ENCODE measurements at places on chromosomes 11 and 22.

DNA sequence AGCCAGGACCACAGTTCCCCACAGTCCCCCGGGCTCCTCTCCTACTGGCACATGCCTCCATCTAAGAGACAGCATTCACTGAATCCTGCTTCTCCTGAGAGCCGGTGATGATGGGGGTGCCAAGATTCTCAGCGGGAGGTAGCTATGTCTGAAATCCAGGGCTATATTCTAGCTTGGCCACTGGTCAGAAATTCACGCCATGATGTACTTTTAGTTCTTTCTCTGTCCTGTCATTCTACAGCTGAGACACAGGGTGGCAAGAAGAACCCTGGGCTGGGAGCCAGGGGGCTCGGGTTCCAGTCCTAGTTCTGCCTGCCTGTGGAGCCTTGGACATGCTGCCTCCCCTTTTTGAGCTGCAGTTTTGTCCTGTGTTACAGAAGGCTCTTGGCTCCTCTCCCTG, 59.2 kb upstream of the PHOX2A start:
- DNase-seq, result no peak

DNA sequence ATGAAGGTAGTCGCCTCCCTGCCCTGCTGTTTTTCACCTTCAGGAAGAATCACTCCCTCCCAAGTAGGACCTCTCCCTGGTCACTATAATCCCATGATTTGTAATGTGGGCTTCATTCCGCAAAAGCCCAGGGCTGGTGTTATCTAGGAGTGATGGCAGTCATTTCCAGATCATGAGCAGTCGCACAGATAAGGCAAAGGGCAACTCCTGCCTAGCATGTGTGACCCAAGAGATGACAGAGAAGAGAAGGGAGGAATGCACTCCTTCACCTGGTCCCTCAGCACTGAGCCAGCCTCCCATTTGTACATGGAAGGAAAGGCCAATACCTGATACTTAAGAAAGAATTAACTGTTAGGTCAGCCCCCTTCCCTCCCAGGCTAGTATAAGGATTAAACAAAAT, 102.9 kb downstream of the RPL27A start:
- DNase-seq, result no peak

DNA sequence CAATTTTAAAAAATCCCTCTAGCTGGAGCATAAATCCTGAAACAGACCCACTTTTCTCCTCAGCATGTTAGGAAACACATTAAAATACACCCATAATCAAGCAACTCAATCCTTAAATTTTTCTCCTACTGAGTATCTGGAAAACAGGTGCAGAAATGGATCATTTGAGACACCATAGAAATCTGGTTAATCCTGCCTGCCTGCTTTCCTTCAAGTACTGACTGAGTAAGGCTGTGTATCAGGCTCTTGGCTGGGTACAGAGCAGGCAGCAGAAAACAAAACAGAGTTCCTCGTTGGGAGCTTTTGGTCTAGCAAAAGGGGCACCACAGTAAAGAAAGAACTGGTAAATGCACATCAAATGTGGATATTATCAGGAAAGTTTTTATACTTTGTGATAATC, 1.9 kb downstream of the KCNQ1OT1 start:
- DNase-seq, result no peak

- DNase-seq, result no peak
These were observed at the start of gene SORL1-AS1 for GRCh38 chr11:121452609-121453150. SORL1-AS1 (minus strand) TSS chr11:121452967.

- no peak for DNase-seq
These were observed 49.9 kb upstream of the CD5 start for GRCh38 chr11:61052182-61052972.

DNA sequence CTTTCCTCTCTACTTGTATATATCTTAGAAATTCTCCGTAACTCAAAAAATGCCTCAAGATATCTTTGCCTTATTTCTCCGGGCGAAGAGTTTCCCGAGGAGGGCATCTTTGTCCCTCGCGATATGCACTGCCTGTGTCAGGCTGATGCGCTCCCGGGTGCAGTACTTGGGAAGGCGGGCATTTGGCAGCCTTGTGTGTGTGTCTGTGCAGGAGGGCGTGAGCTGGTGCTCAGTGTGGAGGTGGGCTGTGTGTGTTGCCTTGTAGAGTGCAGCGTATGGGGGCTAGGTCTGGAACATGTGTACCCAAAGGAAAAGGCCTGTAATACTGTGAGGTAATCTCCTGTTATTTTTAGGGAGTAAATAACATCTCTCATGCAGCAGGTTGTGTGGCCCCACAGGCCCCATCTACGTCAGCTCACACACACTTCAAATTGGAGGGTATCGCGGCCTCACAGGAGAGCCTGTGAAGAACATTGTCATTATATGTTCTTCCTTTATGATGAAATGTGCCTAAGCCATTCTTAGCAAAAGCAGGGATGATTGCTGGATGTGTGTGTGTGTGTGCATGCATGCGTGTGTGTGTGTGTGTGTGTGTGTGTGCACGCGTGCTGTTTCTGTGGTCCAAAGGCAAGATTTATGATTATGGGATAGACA, 77.5 kb downstream of the KCNJ1 start:
- DNase-seq, result no peak

GRCh38 chr11:93288767-93289166, 41.8 kb upstream of the DEUP1 start:
- no peak for DNase-seq

- DNase-seq, result no peak
These were observed 2.9 kb upstream of the KIRREL3 start for GRCh38 chr11:127003260-127003981.

DNA sequence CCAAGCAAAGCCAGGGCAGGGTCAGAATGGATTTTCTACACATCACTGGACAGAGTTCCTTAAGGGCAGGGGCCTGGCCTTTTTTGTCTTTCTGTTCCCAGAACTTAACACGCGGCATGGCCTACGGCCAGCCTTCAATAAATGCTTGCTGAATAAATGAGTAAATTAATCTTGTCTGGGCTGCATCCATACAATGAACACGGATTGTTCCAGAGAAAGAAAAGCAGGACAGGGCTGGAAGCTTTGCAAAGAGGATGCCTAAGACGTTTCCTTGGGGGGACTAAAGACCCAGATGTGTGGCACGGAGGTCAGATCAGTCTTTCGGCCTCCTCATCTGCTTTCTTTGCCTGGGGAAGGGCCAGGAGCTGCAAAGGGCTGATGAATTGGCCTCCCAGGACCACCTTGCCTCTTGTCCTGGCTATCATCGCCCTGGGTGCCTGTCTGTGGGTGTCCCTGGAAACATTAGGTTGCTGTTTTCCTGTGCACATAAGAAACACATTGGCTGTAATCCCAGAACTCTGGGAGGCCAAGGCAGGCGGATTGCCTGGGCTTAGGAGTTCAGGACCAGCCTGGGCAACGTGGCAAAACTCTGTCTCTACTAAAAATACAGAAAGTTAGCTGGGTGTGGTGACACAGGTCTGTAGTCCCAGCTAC, 20.8 kb upstream of the RFPL3 start:
- DNase-seq, result no peak

DNA sequence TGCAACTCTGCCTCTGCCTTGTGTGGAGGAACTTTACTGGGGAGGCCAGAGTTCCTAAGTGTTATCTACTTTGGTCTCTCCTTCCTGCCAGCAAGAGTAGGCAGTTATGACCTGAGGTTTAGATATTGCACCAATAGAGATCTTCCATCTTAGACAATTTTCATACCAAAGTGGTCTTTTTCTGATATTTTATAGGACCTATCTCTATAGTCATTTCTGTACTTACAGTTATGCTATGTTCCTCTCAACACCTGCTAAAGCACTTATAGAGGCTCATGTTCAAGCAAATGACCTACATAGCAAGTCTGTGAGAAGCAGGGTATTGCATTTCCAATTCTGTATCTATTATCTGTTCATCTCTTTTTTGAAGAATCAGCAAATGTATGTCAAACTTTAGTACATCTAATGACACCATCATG, 80.8 kb downstream of the HORMAD2 start:
- DNase-seq, result no peak

- no peak for DNase-seq
These were observed 174.7 kb upstream of the NAV2 start for GRCh38 chr11:19537803-19538453.

DNA sequence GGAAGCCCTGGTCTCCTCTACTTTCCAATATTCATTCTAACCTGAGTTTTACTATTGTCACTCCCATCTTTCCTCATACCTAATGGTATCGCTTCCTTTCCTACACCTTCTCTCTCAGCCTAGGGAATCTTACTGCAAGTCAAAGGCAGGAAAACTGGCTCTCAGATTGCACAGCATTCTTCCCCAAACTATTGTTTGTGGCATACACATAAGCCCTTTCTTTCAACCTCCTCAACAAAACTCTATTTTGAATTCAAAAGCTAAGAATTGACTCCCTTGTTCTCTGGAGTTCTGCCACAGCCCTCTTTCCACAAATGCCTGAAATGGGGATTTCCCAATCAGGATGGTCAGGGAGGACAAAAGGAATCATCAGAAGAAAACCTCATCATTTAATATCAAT, 181.5 kb downstream of the FAM76B start:
- DNase-seq, result no peak

DNA sequence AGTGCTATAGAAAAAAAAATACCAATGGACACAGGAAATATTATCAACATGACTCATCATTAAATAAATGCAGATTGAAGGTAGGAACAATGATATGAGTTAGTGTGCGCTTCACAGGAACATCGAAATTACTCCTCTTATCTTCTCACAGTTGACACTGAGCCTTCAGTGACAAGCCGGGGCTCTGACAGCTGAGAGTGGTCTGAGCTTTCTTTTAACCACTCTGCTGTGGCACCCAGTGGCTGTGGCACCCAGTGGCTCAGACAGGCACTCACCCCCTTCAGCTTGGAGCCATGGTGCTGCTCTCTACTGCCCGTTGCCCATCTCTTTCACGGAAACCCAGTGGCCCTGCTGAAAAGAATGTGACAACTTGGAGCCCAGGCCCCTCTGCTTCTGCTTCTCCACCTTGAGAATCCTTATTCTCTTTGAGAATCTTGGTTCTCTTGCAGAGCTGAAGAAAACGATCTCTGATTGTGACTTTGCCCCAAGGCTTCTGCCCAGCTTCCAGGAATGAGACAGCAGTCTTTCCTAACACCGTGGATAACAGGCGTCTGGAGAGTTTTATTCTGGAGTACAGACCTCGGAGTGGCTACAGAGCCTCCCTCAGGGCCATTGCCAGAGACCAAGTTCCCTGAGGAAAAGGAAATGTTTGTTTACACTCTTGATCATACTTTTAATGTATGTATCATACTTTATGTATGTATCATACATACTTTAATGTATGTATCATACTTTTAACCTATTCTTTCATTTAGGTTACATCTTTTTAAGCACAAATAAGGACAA, 37.1 kb upstream of the OR8B8 start:
- no peak for DNase-seq

DNA sequence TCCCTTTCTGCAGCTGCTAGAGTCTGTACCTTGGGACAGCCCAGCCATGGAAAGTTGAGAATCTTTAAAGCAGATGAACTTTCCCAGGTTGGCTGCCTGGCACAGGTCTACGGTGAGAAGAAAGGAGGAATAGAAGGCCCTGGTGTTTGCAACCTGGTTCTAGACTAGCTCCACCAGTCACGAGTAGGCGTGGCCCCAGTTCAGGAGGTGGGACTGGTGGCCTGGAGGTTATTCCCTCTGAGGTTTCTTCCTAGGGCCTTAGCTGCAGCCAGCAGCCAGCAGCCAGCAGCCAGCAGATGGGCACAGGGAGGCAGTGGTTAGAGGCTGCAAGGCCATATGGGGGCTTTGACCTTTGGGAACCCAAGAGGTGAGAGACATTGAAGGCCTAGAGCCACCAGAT, 40.9 kb downstream of the PRDM11 start:
- DNase-seq, result no peak

GRCh38 chr11:108218912-108219783, 3.3 kb downstream of the NPAT start:
- no peak for DNase-seq

DNA sequence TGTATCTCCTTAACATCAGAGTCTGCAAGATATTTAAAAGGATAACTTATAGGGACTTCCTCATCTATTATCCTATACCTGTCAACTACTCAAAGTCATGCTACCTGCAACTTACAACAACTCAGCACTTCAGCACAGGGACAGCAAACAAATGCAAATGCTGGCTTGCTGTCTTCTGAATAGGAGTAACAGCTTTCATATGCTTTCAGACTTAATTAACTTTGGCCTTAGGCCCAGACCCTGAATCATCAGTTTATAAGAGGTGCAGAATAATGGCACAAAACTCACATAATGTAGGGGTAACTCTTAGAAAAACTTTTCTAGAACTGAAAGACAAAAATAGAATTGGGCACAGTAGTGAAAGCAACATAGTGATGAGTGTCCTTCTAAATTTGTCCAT, 953.4 kb downstream of the DLG2 start:
- DNase-seq, result no peak

GRCh38 chr22:27199354-27199753, 542.0 kb downstream of the MIAT start:
- no peak for DNase-seq

DNA sequence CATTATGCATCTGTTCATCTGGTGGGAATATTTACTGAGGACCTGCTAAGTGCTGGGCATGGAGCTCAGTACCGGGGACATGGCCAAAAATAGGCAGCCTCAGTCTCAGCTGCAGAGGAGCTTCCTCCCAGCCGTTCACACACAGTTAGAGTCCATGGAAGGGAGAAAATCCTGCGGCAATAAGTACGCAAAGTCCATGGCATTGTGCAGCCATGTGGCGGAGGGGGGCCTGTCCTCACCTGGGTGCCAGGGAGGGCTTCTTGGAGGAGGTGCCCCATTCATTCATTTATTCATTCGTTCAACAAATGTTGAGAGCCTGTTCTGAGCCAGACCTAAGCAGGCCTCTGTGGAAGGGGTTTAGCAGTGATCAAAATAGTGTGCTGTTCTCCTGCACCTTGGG, 59.3 kb upstream of the ANO1 start:
- no peak for DNase-seq

GRCh38 chr22:48359613-48359965, 1468.1 kb downstream of the BRD1 start:
- no peak for DNase-seq

DNA sequence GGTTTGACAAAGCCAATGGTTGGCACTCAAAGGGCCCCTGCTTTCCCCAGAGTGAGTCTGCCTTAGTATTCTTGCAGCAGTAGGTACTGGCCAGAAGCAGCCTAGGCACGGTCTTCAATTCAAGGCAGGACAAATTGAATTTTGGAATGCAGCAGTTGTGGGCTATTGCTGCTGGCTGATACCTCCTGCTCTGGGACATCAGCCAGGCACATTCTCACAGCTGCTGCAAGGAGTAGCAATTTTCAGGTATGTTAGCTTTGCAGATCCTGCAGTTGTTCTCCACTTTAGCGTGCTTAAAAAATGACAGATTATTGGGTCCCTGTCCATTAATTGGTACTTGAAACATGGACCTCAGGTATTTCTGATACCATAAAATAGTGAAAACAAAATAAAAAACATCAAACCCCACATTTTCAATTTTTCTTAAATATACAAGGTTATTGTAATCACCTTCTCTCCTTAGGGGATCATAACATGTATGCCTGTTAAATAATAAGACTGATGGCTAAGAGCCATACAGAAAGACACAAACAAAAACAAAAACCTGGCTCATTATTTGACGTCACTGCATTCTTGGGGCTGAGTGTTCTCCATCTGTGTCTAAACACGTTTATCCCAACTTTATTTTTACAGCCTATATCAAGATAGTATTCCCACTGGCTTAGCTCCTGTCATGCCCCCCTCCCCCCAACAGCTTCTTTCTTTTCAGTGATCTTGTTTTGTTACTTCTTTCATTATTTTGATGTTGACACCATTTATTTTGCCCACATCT, 85.1 kb upstream of the CARD18 start:
- DNase-seq, result no peak

All from stimulated activated CD4-positive, alpha-beta T cell treated with anti-CD3 and anti-CD28 coated beads, Interleukin-2, amount 100 ng/mL, for 48 hours (primary cell).